Colonic mucosa (tissue), 4 donors: ENCODE measurements at places on chromosomes 2 and 18.

- no peak for DNase-seq
These were observed 2.2 kb upstream of the IWS1 start for GRCh38 chr2:127528487-127528886.

DNA sequence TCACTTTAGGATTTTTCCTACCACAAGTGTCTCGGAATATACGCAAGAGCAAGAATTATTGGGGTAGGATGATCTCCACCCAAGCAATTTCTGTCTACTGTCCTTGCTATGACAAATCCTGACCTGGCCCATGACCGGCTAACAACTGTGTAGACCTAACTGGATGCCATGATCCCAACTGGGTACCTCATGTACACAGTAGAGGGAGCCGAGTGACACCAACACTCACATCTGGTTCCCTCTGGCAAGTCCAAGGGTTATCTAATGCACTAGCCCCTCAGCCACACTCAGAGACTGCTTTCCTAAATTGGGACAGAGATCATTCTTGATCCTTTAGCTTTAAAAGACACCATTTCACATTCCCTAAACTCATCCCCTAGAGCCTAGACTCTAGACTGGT is 60.7 kb upstream of the ZNF532 start:
- DNase-seq = no peak

DNA sequence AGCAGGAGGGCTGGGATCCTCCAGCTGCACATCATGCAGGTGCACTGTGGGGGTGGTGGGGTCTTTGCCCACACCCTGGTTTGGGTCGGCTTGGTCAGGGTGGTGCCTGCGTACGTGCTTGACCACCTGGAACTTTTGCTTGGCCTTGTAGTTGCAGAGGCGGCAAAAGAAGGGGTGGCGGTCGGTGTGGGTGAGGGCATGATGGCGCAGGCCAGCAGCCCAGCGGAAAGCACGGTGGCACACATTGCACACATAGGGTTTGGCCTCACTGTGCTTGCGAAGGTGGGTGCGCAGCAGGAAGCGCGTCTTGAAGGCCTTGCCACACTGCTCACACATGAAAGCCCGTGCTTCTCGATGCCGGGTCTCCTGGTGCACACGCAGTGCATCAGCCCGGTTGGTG is 21.1 kb downstream of the ZNF142 start:
- no peak for DNase-seq

GRCh38 chr2:145622285-145622684 is 1102.4 kb upstream of the ZEB2 start:
- no peak for DNase-seq

GRCh38 chr2:151091583-151091982 is 170.1 kb downstream of the RBM43 start:
- no peak for DNase-seq

DNA sequence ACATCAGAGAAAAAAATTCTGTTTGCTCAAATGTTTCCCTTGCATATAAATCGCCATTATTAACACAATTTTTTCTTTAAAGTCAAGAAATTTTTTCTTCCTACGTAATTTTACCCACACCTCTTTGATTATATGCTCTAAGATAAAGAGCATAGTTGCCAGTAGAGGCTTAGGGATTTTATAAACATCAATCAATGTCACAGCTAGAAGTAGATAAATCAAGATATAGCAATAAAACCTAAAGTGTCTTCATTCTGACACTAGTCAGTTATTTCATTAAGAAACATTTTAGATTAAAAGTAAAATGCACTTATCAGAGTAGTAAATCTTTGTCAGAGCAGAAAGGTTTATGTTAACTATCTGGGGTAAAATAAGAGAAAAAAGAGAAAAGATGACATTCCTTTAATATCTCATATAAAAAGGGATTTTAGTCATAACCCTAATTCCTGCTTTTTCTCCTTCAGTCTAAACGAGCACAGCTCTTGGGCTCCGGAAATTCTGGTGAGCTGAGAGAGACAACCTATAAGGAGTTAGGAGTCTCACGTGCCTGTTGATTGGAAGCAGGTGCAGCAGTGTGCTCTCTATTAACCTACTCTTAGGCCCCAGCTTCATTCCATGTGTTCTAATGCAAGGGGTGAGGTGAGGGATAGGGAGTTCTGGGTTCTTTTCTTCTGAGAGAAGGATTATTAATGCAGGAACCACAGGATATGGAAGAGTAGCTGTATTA is 172.4 kb upstream of the GULP1 start:
- no peak for DNase-seq
